Stimulated activated CD4-positive, alpha-beta T cell treated with anti-CD3 and anti-CD28 coated beads, Interleukin-4, amount 100 ng/mL, for 4 hours (primary cell): ENCODE measurements at places on chromosomes 6 and 20.

GRCh38 chr6:166556863-166557322, 29.6 kb downstream of the RAMACL start:
- no peak for DNase-seq

- no peak for DNase-seq
Measured at GRCh38 chr20:5797843-5798462, 47.8 kb downstream of the SHLD1 start.

DNA sequence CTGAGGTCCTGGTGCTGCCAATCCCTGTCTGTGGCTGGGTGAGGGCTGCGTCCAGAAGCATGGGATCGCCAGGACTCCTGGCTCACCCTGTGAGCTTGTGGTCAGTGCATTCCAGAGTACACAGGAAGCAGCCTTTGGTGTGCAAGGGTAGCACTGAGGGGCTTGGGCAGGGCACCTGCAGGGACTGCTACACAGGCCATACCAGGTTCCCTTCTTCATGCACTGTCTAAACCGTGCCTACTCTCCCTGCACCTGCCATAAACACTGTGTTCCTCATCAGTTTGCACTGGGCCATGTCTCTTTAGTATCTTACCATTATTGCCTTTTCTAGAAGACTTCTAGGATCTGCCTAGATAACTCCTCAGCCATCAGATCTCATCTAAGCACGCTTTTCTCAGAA, 72.8 kb upstream of the NKX2-2 start:
- DNase-seq = no peak

- DNase-seq = peak; percentile 14
Measured at GRCh38 chr6:7615611-7616383, 25.8 kb downstream of the SNRNP48 start.

DNA sequence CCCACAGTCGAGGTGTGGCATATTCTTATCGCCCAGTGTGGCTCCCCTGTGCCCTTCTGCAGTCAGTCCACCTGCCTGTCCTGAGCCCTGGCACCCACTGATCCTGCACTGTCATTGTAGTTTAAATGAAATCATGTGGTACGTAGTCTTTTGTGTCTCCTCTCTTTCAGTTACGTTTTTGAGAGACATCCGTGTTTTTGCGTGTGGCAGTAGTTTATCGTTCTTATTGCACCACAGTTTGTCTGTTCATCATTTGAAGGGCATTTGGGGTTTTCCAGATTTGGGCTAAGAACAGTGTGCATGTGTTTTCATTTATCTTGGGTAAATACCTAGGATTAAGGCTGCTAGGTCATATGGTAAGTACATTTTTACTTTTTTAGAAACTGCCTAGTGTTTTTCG, 49.3 kb downstream of the SPATA2 start:
- no peak for DNase-seq

GRCh38 chr6:122548281-122548680, 61.9 kb upstream of the PKIB start:
- DNase-seq = no peak

DNA sequence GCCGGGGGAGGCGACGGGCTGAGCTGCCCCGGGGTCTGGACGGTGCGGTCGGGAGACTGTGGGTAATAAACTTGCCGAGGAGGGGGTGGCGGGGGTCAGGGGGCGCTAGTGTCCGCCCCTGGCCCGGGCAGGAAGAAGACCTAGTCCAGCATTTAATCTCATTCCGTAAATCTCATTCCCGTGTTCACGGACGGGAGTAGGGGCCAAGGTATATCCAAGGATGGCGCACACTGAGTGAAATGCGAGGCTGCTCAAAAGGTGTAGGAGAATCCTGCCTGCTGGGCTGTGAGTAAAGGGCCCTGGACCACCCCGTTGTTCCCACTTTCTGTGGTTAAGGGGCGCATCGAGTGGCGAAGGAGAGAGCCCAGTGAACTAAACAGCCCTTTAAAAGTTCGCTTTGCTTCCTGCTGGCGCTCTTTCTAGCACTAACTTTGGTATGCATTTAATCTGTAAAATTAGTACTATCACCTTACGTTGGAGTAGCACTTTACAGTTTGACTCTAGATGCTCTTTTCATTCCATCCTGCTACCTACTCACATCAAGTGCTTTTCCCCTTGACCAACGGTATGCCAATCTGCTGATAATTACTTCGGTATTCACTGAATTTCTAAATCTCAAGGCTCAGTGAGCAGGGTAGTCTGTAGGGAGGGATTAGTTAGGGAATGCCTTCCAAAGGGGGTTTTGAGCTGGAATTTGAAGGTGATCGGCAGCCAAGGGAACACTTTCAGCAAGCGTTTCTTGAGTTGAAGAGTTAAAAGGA, 730 bp downstream of the PARD6B start:
- no peak for DNase-seq

GRCh38 chr6:36657271-36657670, 21.2 kb upstream of the CDKN1A start:
- no peak for DNase-seq

GRCh38 chr20:8127553-8128255, 4.4 kb upstream of the PLCB1 start:
- no peak for DNase-seq

GRCh38 chr20:48601798-48602197, 226.0 kb downstream of the PREX1 start:
- no peak for DNase-seq

- no peak for DNase-seq
Measured at GRCh38 chr20:43940518-43941225, 26.0 kb downstream of the TOX2 start.

DNA sequence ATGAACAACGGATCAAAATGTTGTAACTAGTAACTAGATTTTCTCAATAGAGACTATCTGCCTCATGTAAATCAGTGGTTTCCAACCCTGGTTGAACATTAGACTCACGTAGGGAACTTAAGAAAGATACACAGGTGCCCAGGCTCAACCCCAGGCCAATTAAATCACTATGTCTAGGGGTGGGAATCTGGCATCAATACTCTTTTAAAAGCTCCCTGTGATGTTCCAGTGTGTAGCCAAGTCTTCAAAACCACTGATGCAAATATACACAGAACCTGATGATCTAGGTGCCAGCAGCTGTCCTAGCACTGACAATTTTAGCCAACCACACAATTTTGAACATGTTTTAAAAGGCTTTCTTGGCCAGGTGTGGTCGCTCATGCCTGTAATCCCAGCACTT, 128.7 kb downstream of the TBC1D32 start:
- no peak for DNase-seq

- DNase-seq = no peak
Measured at GRCh38 chr6:25995507-25995906, 32.9 kb downstream of the TRIM38 start.

- no peak for DNase-seq
Measured at GRCh38 chr6:21560249-21560648, 33.3 kb upstream of the SOX4 start.
